ENCODE measurements at places on chromosomes 5 and 9. TPM values are rescaled to one million over a fixed set of nuclear protein-coding genes. Genes with fewer than 3 reads are reported as not detected.

DNA sequence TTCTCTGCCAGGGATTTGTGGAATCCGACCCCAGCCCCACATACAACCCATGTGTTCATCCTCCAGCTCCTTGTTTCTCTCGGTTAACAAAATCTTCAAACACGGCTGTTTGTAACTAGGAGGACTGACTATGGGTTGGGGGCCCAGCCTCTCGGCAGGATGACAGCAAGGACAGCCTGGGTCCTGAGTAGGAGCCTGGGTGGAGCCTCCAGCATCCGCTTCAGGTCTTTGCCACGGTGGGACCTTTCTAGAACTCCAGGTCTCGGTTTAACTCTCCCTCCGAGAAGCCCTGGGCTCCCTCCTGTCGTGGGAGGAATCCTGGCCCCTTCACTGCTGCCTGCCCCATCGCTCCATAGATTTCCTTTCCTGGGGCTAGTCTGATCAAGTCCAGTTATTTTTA is 248.5 kb downstream of the PBX3 start:
- no peak for DNase-seq

DNA sequence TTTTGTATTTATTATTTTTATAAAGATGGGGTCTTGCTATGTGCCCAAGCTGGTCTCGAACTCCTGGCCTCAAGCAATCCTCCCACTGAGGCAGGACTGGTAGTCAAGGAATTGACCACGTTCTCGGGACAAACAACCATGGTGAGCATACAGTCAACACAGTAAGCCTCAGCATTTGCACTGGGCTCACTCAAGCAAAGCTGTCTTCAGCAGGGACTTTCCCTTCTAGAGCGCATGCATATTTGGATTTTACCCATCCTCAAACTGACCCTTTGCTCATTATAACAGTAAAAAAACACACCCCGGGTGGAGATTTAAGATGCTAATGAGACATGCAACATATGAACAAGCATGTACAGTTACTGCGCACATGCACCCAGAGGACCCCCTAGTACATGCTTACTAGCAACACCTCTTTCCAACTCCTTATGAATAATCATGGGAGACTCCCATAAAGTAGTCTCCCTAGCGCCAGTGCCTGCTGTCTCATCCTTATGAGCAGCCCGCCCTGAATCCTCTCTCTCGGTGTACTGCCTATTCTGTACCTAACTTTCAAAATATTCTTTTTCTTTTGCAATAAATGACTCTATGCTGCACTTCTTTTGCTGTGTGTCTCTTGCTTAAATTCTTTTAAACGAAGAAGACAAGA is 41.5 kb downstream of the C5orf22 start:
- DNase-seq: no peak

DNA sequence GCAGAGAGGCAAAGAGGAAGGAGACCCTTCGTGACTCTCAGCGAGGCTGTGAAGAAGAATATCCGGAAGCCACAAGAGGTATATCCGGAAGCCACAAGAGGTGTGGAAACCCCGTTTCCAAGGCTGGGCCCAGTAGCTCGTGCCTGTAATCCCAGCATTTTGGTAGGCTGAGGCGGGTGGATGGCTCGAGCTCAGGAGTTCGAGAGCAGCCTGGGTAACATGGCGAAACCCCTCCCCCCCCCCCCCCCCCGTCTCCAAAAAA is 612 bp upstream of the BBLN start:
- no peak for DNase-seq

DNA sequence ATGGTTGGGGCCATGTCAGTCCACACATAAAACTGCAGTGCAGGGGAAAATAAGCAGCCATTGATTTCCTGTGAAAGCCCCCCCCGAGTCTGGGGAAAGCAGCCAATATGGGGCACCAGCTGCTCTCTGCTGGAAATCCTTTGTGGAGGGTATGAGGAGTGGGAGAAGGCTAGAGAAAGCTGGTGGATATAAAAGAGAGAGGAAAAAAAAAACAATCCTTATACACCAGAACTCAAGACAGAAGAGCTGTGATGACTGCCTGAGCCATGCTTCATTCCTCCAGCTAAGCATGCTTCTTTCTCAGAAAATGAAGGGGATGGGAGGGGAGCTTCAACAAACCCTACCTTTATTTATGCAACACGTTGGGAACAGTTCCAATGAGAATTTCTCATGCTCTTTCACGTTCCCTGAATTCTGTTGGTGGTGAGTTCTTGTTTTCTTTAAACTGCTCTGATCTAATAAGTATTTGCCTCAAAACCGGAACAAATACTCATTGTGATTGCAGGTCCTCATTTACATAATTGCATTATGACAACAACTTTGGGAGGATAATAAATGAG is 688.0 kb upstream of the SEMA6A start:
- no peak for DNase-seq

DNA sequence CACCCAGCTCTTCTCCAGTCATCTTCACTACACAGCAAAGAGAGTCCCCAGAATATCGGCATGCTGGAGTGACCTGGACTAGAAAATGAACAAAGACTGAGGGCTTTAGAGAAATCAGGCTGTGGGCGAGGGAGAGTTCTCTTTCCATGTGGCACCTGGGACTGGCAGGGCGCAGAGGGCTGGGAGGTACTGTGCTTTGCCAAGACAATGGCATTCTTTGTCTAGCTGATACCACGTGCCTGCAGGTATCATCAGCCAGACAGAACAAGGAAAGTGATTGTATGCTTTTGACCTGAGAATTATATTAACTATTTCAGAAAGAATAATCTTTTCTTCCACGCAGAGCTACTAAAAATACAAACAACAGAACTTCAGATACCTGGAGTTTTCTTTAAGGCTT is 30.5 kb downstream of the DDX31 start:
- no peak for DNase-seq

DNA sequence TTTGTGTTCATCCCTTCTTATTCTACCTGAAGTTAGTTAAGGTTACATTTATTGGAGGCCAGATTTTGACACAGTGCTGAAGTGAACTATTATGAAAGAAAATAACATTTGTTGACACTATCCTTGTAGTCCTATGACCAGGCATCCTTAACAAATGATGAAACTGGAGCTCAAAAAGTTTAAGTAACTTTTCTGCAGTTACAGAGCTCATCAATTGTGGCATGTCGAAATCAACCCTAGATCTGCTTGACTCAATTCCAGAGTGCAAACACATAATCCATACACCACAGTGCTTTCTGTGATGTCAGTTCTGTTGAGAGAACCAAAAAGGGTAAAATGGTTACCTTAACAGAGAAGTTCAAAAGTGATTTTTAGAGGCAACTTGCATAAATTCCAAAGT is 28.6 kb downstream of the KCNN2 start:
- DNase-seq: no peak

- peak; percentile 55 for DNase-seq
Measured at GRCh38 chr9:129822898-129823541, 916 bp downstream of the TOR1A start.

DNA sequence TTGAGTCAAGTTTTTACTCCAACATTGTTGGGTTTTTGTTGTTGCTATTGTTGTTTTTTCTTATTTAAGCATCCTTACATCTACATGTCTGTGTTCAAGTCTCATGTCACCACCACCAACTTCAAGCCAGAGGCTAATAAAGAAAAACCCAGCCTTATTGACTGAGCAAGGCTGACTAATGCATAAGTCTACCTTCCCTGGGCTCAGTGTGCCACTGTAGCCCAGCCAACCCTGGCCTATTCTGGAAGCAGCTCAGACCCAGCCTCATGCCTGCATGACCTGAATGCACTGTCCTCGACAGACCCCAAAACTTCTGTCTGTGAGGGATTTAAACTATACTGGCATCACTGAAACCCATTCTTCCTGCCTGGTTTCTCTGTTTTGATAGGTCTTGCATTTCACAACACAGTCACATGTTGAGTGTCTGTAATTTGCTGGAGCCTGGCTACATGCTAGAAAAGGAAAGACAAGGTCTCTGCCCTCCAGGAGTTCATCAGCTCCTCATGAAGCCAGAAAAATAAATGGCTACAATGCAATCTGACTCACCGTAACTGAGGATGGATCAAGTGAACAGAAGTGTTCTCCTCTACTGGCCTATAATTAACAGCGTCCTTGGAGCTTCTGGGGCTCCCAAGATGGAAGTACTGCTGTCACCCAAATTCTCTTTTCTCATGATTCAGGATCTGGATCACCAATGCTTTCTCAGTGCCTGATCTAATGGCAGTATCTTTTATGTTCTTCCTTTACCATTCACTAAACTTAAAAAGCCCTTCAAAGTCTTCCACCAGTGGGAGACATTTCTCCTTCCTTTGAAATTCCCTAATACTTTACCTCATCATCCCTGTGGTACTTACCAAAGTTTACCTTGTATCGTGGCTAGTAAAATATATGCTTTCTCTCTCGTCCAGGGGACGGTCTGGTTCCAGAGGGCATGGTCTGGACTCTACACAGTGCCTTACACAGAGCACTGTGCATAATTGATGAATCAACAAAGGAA is 103.9 kb upstream of the IFNE start:
- no peak for DNase-seq

DNA sequence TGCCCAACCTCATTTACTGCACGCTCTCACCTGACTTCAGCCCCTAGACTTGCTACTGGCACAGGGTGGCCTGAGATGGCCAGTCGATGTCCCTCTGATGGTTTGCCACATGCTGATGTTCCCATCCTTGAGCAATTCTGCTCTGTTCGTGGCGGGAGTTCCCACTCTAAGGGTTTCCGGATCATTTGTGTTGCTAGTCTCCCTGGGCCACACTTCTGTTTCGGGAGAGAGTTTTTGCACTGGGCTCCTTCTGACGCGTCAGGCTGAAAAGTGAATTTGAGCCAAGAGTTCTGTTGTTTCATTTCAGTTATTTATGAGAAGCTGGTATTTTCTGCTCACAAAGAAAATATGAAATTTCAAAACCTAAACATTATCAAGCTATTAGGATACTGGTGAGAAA is 597.7 kb downstream of the BNC2 start:
- DNase-seq: no peak

DNA sequence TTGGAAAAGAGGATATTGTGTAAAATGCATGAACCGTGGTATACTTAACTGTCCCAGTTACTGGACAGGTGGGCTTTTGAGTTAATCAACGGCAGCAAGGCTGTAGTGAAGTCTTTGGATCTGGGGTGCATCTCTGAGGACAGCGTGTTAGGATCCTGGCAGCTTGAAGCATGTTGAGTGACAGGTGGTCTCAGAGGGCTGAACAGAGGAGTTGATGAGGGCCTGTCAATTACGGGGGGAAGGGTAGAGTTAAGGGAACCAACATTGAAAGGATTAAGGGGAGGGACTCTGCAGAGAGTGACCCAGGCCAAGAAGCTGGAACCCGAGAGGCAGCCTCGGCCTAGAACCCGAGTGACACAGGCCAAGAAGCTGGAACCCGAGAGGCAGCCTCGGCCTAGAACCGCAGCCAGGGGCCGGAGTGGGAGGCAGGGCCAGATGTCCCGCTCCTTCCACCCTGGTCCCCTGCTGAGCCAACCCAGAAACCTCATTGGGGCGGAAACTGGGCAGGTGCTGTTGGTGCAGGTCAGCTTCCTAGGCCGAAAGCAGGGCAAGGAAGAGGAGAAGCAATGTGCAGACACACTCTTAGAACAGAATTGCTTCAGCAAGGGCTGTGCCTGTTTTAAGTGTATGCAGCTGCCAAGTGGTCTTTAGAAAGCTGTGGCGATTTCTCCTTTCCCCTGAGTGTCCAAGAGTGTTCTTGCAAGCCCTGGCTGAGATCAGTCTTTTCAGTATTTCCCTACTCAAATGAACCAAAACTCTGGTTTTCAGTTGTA is 62.0 kb downstream of the ANKRD33B start:
- no peak for DNase-seq

GRCh38 chr9:125525921-125526631 is 180.9 kb downstream of the MAPKAP1 start:
- DNase-seq: no peak

DNA sequence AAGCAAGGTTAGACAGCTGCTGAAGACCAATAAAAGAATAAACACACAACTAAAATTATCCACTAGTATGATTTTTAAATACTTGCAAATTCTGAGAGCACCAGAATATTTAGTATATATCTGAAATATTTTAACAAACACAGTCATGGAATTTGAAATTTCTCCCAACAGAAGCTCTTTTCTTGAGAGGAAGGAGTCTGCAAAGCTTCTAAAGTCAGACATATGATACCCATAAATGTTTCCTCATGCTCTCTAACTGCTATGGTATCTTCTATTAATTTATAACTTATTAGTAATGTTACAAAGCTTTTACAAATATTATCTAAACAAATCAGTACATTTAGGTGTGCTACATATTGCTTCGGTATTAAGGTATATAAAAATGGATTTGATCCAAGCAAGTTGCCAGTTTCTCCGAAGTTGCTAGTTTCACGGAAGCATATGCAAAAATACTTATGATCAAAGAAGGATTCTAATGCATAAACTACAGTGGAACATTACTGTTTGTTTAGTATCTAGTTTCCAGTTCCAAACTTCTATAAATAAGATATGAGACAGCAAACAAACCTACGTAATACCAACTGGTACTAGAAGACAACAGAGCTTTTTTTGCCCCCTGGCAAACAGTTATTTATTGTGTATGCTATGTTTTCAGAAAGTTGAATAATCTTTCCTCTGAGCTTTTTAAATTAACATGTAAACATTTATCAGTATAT is 22.0 kb downstream of the FNIP1 start:
- DNase-seq: no peak

Gene ZCCHC7
- total RNA-seq: 28.5 TPM

Gene LCN15
- total RNA-seq: 0.61 TPM

Gene HSD17B4
- 369 TPM for total RNA-seq

Gene IL4
- total RNA-seq: not detected

Gene CEL
- 2.5 TPM for total RNA-seq
